ENCODE measurements at places on chromosomes 6 and 20.

- no peak for DNase-seq
These were observed 20.3 kb downstream of the GTPBP2 start for GRCh38 chr6:43608807-43609206.

DNA sequence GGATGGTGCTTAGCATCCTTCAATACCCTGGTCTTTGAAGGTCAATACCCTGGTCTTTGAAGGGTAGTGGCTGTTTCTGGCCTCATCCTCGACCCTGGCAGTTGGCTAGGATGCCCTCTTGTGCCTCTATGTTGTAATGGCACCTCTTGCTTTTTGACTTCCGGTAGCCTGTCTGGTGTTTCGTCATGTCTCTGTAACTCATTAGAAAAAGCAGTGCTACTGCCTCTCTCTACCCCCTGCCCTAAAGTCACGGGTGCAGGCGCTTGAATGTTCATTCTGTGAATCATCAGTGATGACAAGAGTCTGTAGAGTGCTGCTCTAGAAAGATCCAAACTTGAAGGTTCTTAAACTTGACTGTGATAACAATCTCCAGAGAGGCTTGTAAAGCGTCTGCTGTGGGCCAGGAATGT, 28.3 kb downstream of the RSPO4 start:
- no peak for DNase-seq

- DNase-seq = no peak
These were observed 50.0 kb downstream of the CDKAL1 start for GRCh38 chr6:20584100-20584731.

DNA sequence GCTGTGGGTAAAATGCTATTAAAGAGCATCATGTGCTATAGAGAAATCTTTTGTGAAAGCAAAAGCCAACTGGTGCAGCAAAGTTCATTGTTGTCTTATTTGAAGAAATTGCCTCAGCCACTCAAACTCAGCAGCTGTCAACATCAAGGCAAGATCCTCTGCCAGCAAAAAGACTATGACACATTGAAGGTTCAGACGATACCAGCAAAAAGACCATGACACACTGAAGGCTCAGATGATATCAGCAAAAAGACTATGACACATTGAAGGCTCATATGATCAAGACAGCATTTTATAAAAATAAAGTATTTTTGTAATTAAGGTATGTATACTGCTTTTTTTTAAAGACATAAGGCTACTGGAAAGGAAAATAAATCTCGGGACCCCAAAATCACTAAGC, 118.4 kb upstream of the RUNX2 start:
- DNase-seq = no peak

DNA sequence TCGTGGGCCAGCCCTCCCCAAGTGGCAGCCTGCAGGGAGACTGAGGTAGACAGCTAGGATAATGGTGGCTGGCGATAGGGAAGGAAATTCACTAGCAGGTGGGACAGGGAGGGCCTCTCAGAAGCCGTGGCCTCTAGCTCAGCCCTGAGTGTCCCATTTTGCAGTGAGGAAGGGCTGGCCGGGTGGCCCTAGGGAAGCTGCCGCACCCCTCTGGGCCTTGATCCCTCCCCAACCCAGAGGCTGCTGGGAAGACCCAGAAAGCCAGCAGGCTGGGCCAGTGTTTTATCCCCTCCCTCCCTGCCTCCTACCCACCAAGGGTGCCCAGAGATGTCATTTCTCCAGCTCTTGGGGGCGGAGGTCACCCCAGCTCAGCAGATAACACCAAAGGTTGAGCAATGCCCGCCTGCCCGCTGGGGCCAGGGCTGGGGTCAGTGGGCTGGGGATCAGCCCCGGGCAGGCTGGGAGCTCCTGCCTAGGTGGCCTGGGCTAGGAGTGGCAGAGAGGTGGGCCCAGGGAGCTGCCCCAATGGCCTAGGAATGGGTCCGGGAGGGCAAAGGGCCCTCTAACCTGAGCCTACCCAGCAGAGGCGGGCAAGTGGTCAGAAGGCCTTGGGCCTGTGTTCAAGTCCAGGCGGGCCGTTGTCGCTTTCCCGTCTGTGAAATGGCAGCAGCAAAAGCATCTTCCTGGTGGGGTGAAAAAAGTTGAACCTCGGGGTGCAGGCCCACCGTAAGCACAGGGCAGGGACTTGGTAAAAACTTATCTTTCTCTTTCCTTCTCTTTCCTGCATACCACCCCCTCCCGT, 1.6 kb upstream of the CEBPB start:
- no peak for DNase-seq

DNA sequence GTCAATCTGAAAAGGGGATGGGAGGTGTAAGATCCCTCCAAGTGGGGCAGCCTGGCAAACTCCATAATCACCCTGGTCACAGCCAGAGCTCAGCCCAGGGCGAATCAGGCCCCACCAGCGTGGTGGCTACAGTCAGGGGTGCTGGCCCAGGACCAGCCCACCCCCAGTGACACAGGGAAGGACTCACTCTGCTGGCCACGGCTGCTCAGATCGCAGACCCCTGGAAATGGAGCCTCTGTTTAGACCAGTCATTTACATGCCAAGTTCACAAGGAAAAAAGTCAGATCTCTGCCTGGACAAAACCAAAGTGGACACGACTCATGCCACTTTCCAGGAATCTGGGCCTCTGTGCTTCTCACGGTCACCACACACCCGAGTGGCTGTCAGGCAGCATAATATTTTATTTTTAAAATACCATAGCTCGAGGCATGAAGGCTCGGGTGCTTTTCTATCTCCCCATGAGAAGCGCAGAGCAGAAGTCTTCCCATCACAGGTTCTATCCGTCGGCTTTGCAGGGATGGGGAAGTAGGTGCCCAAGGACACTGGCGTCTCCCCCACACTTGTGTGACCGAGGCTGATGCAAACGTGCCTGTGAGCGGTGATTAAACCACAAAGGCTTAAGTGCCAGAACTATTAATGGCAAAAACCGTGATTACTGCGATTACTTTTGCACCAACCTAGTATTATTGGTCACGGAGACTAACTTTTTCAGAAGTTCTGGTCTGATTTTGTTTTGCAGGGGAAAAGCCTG, 13.0 kb downstream of the PXDC1 start:
- no peak for DNase-seq

GRCh38 chr6:105164418-105164817, 15.4 kb downstream of the POPDC3 start:
- no peak for DNase-seq

DNA sequence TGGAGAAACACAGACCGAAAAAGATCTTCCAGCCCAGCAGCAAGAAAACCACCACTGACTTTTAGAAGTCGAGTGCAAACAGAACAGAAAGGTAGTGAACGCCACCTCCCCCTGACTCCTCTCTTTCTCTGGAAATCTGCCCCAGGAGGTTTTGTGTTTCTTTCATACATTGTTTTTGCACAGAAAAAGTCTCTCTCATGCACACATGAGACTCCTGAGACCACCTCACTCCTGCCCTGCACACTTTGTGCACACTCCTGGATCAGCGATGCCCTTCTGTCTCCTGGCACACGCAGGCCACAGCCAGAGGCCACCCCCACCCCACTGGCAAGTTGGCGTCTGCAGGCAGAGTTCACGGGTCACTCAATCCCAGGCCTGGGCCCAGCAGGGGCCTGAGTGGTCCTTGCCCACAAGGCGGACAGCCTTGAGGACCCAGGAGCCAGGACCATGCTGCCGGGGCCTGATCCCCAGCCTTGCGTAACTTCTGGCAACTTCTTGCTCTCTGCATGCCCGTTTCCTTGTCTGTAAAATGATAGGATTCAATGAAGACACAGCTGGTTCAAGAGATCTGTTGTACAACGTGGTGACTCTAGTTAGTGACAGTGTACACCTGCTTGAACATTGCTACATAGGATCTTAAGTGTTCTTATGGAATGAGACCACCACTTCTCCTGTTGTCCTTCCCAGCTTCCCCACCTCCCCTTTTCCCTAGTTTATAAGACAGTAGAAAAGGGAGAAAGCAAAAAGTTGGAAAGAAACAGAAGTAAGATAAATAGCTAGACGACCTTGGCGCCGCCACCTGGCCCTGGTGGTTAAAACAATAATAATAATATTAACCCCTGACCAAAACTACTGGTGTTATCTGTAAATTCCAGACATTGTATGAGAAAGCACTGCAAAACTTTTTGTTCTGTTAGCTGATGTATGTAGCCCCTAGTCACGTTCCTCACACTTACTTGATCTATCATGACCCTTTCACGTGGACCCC, 30.2 kb upstream of the CST7 start:
- DNase-seq = no peak

GRCh38 chr20:36106606-36107005, 47.9 kb upstream of the EPB41L1 start:
- DNase-seq = no peak

DNA sequence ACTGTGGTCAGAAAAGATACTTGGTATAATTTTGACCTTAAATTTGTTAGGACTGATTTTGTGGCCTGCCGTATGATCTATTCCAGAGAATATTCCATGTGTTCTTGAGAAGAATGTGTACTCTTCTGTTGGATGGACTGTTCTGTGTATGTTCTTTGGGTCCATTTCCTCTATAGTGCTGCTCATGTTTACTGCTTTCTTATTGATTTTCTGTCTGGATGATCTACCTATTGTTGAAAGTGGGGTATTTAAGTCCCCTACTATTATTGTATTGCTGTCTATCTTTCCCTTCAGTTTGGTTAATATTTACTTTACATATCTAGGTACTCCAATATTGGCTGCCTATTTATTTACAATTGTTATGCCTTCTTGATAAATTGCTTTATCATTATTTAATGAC, 298.4 kb downstream of the BCKDHB start:
- DNase-seq = no peak

DNA sequence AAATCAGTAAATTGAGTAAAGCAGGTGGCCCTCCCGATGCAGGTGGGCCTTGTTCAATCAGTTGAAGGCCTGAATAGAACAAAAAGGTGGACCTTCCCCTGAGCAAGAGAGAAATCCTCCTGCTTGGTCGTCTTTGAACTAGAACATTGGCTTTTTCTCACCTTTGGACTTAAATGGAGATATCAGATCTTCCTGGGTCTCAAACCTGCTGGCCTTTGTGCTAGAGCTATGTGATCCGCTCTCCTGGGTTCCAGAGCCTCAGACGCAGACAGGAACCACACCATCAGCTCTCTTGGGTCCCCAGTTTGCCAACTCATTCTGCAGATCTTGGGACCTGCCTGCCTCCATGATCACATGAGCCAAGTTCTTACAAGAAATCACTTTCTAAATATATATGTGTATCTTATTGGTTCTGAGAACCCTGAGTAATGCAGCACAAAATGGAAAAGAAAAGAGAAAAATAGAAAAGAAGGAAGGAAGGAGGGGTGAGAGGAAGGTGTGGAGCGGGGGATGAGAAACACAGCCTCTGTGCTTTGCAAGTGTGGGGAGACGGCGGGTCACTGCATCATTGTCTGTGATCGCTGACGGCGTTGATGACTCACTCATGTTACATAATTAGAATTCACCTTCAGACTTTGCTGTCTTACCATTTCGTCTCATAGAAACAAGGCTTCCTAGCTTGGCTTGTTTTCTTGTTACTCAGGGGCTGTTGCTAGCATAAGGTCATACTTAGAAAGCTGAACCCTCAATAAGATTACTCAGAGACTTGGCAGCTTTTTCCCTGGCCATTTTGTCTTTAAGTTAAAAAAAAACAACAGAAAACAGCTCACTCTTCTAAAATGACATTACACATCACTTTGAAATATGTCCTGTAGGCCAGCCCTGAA, 85.7 kb upstream of the NEDD9 start:
- no peak for DNase-seq

- DNase-seq = no peak
These were observed 23.1 kb upstream of the DNAAF9 start for GRCh38 chr20:3430376-3431069.

DNA sequence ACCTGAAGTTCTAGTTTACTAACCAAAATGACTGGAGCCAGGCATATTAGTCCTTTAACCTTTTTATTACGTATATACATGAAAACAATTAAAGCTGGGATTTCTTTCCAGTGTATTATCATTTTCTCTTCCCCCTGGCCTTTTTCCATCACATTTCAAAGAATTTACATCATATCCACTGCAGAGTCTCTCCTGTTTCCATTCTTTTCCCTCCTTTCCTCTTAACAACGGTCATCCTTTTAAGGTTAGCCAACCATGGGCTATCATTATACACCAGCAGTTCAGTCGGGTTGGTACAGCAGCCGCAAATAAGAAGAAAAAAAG, 104.6 kb downstream of the TFAP2A start:
- DNase-seq = no peak

DNA sequence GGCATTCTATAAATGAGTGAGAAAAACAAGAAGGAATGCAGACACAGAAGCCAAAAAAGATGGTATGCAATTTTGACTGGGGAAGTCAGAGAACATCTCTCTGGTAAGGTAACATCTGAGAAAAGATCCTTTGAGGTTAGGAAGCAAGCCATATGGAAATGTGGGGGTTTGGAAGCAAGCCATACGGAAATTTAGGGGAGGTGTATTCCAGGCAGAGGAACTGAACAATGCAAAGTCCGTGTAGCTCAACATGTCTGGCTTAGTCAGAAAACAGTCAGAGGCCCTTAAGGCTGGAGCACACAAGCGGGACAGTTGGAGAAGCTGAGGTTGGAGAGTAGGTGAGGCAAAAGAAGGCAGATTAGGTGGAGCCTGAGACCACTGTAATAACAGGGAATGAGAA, 35.3 kb downstream of the RALGAPA2 start:
- no peak for DNase-seq

DNA sequence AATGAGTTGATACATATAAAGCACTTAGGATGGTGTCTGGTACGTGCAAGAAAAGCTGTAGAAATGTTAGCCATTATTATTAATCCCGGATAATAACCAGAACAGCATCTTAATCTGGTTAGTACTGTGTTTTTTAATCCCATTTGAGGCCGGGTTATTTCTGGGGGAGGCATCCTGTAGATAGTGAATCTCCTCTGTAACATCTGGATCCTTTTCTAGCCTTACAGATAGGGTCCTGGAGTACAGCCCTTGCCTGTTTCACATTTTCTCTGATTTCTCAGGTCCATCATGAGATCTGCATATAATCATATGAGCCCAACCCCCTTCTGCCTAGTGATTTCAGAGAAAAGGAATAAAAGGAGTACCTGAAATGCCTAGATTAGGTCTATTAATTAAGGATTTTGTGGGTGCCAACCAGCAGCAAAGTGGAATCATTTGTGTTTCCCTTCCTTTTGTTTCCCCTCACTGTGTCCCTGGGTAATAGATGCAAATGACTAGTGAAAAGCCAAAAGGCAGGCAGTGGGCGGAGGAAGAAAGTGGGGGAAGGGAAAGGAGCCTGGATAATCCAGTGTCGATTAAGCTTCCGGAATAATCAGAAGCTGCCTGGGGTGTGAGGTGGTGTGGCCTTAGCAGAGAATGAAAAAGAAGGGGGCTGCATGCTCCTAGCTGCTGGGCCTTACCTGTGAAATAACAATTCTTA, 88.9 kb downstream of the SOBP start:
- no peak for DNase-seq

- DNase-seq = no peak
These were observed 24.5 kb downstream of the PLCB4 start for GRCh38 chr20:9093218-9093957.

- no peak for DNase-seq
These were observed 30.3 kb downstream of the RREB1 start for GRCh38 chr6:7138046-7138531.

GRCh38 chr6:40135491-40136072, 201.3 kb upstream of the MOCS1 start:
- DNase-seq = no peak

GRCh38 chr20:15862178-15862577, 711.1 kb downstream of the KIF16B start:
- DNase-seq = no peak

- no peak for DNase-seq
These were observed 104.3 kb downstream of the CDH26 start for GRCh38 chr20:60062431-60063047.

GRCh38 chr6:14518515-14519217, 401.1 kb downstream of the CD83 start:
- DNase-seq = no peak

GRCh38 chr20:33108661-33109060, 29.2 kb downstream of the BPIFB4 start:
- DNase-seq = no peak

GRCh38 chr20:50392138-50392866, 117.9 kb upstream of the PTPN1 start:
- no peak for DNase-seq

Data from hypothalamus (tissue), 51 donors.